Natural killer cell treated with Interleukin-12 subunit alpha and Interleukin-12 subunit beta and Interleukin-15 and Interleukin-18, amount 100 ng/mL, for 72 hours (primary cell): ENCODE measurements at places on chromosomes 6 and 20. TPM values are rescaled to one million over a fixed set of nuclear protein-coding genes. Genes with fewer than 3 reads are reported as not detected.

CCN6 gene
- total RNA-seq = not detected

BAK1 gene
- 103 TPM for total RNA-seq

PTPRT gene
- total RNA-seq = not detected

MLIP gene
- not detected for total RNA-seq

EIF6 gene
- total RNA-seq = 154 TPM

METTL24 gene
- total RNA-seq = not detected

CDH4 gene
- total RNA-seq = not detected

ZC2HC1B gene
- not detected for total RNA-seq

RBPJL gene
- not detected for total RNA-seq

ZNF391 gene
- total RNA-seq = 1.0 TPM

VPS52 gene
- total RNA-seq = 48.6 TPM

ACTL10 gene
- 1.7 TPM for total RNA-seq

TPX2 gene
- total RNA-seq = 102 TPM

SPATA25 gene
- total RNA-seq = 1.0 TPM

CHRNA4 gene
- not detected for total RNA-seq

MAFB gene
- 1.6 TPM for total RNA-seq

MCHR2 gene
- total RNA-seq = not detected
